ENCODE measurements at places on chromosomes 7 and 10. TPM values are rescaled to one million over a fixed set of nuclear protein-coding genes. Genes with fewer than 3 reads are reported as not detected.

DNA sequence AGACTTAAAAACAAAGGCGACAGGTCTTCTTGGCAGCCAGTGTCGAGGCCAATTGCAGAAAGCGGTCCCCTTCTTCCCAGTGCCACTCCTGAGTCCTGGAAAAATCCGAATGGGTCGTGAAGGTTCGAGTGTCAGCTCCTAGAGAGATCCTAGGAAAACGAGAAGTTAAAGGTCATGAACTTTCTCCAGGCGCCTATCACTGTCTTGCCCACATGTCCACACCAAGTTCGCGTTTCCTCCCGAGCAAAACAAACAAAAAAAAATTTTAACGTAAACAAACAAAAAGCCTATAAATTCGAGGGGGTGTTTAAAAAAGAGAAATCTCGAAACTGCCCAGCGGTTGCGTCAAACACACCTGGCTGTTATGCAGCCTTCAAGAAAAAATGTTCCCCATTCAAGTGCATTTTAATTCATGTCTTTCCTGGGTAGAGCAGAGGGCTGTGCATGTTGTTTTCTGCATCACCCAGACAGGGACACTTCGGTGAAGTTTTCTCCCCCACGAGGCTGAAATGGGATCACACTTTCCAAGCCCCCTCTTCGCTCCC, 1.5 kb downstream of the ARHGAP21 start:
- no peak for DNase-seq

DNA sequence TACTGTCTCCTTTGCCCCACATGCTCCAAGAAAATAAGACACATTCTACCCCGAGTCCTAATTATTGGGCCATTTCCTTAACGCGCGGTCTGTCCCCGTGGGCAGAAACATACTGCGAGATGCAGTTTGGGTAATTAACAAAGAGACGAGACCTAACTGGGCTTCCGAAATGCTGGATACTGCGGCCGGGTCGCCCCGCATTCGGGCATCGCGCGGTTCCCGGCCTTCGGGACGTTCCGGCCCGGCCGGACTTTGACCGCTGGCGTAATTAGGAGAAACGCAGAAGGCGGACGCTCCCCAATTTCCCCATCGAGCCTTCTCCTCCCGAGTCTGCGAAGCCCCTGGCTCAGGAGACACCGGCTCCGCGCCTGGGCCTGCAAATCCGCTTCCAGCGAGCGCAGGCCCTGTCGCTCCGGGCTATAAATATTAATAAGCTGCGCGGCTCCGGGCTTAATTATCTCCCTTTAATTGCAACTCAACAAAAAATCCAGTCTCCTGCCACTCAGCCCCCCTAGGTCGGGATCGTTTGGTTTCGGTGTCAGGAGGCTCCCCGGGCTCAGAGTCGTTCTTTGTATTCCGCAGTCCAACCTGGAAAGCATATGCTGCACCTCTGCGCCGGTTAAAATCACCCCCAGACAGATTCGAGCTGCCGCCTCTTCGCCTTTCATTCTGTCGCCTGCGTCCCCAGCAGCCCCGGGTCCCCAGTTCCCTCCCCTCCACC, 131.5 kb downstream of the SPAG6 start:
- no peak for DNase-seq

DNA sequence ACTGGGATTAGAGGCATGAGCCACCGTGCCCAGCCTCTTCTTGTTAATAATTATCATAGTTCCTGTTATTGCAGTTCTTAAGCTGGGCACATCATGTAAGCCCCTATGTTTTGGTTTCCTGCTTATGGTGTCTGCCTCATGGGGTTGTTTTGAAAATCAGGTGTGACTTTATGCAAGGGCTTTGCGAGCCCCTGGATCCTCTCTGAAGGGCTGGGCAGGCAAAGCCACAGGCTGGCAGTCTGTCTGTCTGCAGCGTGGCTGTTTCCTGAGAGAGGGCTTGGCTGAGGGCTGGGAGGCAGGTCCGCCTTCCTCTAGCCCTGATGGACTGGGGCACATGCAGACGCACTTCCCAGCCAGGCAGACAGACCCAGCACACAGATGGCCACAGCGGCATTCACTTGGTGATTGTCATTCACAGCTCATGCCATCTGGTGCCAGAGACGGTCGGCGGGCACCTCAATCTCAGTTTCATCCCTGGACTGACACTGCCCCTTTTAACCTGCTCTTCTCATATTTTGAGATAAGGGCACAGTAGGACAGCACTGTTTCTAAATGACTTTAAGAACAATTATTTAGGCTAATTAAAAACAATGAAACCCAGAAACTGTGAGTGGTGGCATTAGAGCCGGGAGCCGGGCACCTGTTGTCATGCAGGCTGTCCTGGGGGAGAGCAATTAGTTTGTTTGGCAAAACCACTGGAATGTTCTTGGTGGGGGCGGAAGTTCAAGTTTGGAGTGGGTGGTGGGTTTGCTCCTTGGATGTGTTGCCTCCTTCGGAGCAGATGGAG, 35.5 kb downstream of the RBM20 start:
- DNase-seq = no peak

- DNase-seq = peak; percentile 22
These were observed 18.2 kb downstream of the PRF1 start for GRCh38 chr10:70584366-70584765.

DNA sequence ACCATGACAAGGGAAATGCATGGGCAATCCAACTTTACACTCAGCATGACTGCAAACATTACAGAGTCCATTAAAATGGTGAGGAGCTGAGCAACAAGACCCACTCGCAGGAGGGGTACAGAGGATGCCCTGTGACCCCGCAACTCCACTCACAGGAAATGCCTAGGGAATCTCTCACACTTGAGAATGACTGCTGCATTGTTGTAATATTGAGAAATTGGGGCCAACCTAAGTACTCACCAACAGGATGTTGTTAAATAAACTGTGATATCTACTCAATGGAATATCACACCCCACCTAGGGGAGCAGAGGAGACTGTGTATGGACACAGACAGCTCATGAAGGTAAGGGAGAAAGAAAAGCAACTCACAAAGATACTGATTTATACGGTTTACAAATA, 53.4 kb upstream of the CAMK2B start:
- no peak for DNase-seq

DNA sequence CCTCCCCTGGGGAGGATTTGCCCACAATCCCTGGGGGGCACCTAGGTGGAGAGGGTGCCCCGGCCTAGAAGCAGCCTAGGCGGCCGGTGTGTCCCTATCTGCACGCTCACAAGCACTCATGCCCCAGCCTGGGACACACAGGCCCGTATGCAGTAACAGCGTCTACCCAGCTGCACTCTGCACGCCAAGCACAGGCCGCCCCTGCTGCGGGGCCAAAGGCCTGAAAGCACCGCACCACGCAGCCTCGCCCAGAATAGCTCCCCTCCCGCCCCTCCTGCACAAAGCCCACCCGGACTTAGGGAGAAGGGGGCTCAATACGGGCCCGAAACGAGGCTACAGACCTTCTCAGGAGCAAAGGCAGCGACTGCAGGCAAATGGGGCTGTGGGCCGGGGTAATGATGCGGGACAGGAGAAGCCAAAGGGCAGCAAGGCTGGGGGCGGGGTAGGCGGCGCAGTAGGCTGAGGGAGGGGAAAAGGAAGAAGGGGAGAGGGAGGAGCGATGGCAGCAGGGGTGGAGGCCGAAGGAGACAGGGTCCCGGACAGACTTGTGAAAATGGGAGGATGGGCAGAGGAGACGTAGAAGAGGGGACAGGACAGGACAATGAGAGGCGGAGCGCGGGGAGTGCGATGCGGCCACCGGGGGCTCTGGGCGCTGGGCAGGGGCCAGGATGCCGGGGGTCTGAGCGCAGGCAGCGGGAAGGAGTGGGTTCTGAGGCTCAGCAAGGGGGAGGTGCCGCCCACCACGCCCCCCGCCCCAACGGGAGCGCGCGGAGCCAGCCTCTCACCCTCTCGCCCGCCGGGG, 544 bp downstream of the GPRIN2 start:
- DNase-seq = peak; percentile 66

GRCh38 chr7:101156866-101157589, 2.8 kb downstream of the AP1S1 start:
- DNase-seq = no peak

GRCh38 chr7:149776289-149776688, 2.9 kb upstream of the ZNF467 start:
- DNase-seq = peak; percentile 84

DNA sequence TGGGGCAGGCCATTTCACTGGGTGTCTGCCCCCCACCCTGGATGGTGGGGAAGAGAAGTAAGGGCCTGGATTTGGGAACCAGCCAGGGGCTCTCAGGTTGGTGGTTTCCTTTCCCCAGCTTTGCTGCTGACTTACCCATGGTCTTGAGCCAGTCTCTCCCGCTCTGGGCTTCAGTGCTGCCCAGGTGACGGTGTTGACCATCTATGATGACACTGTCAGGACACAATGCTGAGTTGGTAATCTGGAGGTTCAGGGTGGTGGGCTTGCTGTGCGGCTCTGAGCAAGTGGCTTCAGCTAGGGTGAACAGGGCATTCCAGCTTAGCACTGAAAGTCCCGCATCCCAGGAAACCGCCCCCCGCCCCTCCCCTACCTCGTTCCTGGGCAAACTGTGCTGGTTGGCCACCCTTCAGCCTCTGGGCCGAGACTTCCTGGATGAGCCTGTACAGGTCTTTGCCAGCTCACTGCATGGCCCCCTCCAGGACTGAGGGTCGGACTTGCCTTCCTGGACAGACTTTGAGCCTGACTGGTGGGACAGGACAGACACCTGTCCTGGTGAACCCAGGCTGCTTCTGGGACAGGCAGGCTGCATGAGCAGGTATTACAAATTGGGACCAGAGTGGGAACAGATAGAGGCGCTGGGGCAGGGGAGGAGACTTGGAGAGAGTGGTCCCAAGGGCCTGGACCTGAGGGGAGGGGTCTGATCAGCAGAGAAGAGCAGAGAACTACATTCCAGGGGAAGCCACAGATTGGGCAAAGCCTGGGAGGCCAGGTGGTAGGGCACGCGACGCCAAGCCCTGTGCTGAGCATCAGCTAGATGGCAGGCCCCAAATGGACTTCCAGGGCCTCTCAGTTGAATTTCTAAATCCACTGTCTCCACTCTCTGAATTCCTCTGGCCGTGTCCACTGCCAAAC, 19.9 kb upstream of the ZMIZ1 start:
- DNase-seq = peak; percentile 60

DNA sequence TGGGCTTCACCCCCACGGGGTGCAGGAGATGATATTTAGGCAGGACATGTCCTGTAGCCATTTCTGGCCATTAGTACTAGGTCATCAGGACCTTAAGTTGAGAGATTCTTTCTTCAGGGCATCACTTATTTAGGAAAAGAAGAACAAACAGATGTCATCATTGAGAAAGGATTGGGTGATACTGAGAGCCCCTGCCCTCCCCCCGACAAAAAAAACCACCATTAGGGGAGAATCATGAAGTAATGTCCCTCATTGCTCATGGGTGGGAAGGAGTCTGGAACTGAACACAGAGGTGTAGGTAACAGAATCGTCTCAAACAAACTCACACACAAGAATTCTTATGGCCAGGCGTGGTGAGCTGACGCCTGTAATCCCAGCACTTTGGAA, 6.4 kb upstream of the ORAI2 start:
- no peak for DNase-seq

GRCh38 chr7:157009778-157010587, 480 bp downstream of the MNX1 start:
- no peak for DNase-seq

DNA sequence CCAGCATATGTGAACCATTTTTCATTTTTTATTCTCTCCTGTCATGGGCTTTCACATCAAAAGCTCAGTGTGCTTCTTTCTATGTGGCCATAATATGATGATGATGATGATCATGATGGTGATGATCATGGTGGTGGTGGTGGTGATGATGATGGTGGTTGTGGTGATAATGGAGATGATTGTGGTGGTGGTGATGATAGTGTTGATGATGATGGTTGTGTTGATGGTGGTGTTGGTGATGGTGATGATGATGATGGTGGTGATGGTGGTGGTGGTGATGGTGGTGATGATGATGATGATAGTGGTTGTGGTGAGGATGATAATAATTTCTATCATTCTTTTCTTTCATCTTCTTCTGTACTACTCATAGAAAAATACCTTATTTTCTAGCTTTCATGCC, 413.1 kb upstream of the VSTM2A start:
- no peak for DNase-seq

GRCh38 chr10:51141010-51141409, 66.7 kb downstream of the PRKG1 start:
- DNase-seq = no peak

- DNase-seq = no peak
These were observed 129.8 kb upstream of the PPP1R3A start for GRCh38 chr7:114048386-114049235.

DNA sequence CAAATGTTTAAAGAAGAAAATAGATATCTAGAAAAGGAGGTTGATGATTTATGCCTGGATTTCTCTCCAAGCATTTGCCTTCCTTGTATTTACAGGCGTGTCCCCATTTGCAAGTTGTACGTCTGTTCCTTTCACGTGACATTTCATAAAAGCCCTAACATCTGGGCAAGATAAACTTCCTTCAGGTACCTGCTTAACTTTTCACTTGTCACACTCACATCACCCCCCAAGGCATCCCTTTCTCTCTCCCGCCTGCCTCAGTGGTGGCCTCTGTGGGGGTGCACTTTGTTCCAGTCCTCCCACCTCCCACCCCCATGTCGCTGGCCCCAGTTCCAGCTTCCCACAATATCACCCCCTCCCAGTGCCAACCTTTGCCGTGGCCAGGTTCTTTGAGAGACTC, 6.7 kb downstream of the TWIST1 start:
- DNase-seq = no peak

GRCh38 chr7:33185786-33186185, 56.4 kb downstream of the BBS9 start:
- DNase-seq = no peak

GRCh38 chr7:39228946-39229345, 251.2 kb downstream of the POU6F2 start:
- no peak for DNase-seq

- no peak for DNase-seq
These were observed 169.8 kb downstream of the UBE2H start for GRCh38 chr7:129782818-129783583.

- DNase-seq = peak; percentile 82
These were observed 29.7 kb downstream of the TRIM8 start for GRCh38 chr10:102673819-102674511.

GRCh38 chr10:83983578-83984255, 155.6 kb upstream of the GHITM start:
- no peak for DNase-seq

DNA sequence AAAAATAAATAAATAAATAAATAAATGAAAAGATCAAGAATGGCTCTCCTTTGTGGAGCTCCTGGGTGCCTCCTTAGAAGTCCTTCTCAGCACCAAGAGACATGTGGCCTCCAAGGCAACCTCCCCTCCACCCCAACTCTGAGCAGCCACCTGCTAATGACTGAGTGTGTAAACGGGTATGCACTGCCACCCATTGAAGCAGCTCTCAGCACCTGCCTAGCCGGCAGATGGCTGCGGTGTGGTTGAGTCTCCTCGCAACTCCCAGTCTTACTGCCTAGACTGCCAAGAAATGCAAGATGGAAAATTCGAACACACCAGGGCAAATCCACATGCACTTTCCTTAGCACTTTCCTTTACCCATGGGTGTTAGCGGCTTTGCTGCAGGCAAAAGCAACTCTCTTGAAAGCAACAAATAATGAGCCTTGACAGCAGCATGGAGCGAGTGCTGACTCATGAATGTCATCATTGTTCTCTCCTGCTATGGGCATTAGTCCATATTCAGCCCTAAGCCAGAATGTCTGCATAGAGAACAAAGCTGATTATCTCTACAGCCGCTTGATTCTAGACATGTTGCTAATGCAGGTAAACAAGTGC, 913.9 kb upstream of the AUTS2 start:
- DNase-seq = no peak

The TMEM273 gene
- 11.0 TPM for total RNA-seq

The MRLN gene
- total RNA-seq = not detected

The NUDT13 gene
- total RNA-seq = 2.1 TPM

The BHLHA15 gene
- total RNA-seq = not detected

The CLCN1 gene
- total RNA-seq = 0.14 TPM

The AEBP1 gene
- 74.6 TPM for total RNA-seq

The CYP26C1 gene
- total RNA-seq = not detected

The ELFN1 gene
- 0.54 TPM for total RNA-seq

The GALNT17 gene
- total RNA-seq = 14.6 TPM

Data from sigmoid colon (tissue), 7 donors.